ENCODE measurements at places on chromosomes 1 and 21.

GRCh38 chr1:58652651-58653184 is 47.1 kb downstream of the MYSM1 start:
- DNase-seq, result peak; percentile 90

DNA sequence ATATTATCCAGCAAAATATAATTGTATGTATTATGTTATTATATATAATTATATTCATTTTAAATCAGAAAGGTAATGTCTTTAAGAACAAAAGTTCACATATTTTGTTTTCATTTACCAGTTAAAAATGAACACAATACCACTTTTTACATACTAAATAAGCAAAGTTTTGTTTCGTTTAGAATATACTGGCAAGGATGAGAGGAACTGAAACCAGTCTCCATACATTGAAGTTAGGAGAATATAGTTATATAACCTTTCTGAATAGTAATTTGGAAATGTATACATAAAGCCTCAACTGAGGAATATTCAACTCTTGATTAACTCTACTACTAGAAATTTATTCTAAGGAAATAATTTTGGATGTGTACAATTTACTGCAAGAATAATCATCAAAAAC is 110.5 kb downstream of the ZNF644 start:
- DNase-seq, result no peak

- DNase-seq, result no peak
Observed at GRCh38 chr21:42524341-42525028, 10.8 kb downstream of the SLC37A1 start.

DNA sequence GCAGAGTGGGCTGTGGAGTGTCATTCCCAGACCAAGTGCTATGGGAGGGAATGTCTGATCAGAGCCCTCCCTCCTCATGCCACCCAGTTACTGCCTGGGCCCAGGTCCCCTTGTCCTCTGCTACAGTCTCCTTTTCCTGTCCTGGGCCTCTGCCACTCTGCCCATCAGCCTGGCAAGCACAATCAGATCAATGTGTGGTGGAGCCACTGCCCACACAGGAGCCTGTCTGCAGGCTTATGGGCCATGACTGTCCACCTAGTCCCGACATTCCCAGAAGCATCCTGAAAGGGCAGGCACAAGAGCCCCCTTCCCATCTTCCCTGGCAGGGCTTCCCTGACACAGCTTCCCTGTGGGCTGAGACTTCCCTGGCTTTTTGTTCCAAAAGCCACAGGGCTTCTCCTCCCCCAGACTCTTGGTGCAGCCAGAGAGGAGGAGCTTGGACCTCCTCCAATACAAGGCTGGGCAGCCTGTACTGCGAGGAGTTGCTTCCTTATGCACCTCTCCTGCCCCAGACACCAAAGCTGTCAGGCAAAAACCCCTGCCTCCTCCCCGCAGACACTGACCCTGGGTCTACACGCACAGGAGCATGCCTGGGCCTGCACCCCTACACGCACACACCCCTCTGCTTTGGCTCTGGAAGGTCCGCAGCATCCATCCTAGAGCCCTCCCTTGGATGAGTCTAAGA is 29.2 kb upstream of the CNTN2 start:
- DNase-seq, result peak; percentile 85

Measured in NCI-H1694 treated with DMSO at 0.1 percent for 48 hours (cell line).